H7 (cell line): ENCODE measurements at places on chromosomes 1 and 21. TPM values are rescaled to one million over a fixed set of nuclear protein-coding genes. Genes with fewer than 3 reads are reported as not detected.

DNA sequence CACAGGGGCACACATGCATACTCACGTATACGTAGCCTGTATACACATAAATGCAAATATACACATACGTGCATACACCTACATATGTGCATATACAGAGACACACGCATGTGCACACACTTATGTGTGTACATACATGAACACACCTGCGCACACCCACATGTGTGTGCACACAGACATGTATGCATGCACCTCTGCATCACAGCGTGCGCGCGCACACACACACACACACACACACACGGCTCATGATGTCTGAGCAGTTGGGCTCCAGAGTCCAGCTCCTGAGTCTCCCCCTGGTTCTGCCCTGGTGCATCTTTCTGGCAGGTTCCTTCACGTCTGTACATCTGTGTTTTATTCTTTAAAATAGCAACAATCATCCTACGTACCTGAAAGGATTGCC lies 600.5 kb downstream of the NPHP4 start:
- no peak for DNase-seq

DNA sequence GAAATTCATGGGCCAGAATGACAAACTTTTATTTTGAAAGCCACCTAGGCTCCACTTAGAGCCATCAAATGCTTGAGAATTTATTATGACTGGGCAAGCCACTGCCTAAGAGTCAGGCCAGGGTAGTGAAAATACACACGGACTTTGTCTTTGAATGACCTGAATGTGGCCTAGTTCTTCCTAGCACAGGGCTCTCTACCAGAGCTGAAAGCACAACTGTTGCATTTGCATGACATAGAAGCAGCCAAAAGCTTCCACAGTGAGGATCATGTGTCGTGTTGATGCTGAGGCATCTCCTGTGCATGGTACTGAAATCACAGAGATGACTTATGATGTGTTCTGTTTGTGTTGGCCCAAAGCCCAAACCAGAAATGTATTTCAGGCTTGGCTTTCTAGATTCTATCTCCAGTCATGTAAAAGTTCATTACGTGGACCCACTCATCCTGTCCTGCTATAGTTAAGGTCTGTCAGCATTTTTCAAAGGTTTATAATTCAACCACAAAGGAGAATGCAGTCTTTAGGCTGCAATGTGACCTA lies 164.0 kb upstream of the UBE2U start:
- DNase-seq = peak; percentile 28

DNA sequence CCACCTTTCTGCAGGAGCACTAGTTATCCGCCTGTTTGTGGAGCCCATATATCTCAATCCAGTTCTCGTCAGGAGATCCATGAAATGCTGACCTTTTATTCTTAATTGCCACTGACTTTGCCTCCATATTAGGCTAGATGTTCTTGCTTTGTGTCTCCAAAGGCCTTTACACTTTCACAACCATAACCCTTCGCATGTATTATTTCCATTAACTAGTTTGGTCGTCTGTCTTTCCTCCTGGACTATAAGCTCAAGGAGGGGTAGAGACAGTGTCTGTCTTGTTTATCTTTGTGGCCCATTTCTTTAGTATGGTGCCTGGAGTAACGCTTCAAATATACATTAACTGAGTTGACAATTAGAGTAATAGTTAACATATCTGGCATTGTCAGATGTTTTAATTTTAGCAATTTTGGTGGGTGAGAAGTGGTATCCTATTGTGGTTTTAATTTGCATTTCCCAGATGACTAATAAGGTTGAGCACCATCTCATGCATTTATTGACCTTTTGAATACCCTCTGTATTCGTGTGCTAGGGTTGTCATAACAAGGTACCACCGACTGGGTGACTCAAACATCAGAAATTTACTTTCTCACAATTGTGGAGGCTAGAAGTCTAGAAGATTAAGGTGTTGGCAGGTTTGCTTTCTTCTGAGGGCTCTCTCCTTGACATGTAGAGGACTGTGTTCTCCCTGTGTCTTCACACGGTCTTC lies 21.7 kb upstream of the IL12RB2 start:
- no peak for DNase-seq

DNA sequence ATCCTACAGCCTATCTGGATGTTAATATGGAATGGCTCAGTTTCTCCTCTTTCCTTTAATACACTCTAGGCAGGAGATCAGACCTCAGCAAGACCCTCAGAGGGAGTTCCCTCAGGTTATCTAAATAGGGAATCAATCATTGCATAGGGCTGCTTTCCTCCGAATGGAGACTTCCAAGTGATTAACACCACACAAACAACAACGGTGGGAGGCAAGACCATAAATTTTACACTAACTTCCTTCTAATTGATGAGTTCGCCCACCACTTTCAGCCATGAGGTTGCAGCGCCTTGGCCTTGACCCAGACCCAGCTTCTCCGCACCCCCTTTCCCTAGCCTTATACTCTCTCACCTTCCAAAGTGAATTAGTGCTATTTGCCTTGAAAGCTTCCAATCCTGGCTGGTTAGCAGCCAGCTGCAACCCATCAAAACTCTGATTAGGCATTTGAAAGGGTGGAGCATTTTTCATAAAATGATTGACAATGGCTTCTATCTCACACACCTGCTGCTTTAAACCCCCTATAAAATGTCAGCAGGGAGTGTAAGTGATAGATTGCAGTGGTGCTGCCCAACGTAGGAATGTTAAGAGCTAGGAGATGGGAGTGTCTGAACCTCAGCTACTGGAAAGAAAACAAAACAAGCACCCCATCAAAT lies 534.9 kb upstream of the USP24 start:
- DNase-seq = no peak

ARTN gene
- total RNA-seq = 9.7 and 11.3 TPM in 2 replicates

CHI3L1 gene
- total RNA-seq = 0.37 and 0.42 TPM in 2 replicates
